Activated naive CD4-positive, alpha-beta T cell treated with anti-CD3 and anti-CD28 coated beads for 36 hours (primary cell): ENCODE measurements at places on chromosomes 3 and 15. TPM values are rescaled to one million over a fixed set of nuclear protein-coding genes. Genes with fewer than 3 reads are reported as not detected.

- DNase-seq, result no peak
Observed at GRCh38 chr3:46393554-46394434, 13.1 kb downstream of the CCR5AS start.

GRCh38 chr3:170967126-170967525 is 58.7 kb upstream of the EIF5A2 start:
- DNase-seq, result no peak

GRCh38 chr3:164450276-164450905 is 627.9 kb downstream of the SI start:
- DNase-seq, result no peak

GRCh38 chr15:76172782-76173181 is 113.0 kb downstream of the TMEM266 start:
- no peak for DNase-seq

DNA sequence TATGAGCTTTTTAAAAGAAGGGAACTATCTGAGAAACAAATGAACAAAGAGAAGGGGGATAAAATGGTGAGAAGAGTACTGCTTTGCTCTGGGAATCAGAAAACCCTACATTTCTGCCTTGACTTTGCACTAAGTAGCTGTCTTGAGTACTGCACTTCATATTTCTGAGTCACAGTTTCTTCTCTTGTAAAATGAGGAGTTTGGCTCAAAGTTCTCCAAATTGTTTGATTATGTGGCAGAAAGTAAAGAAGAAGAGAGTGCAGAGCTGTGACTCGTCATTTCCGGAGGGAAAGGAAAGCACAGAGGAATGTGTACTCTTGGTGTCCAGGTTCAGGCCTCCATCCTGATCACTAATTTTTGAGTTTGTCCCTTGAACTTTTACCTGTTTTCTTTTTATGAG is 54.7 kb downstream of the TP63 start:
- DNase-seq, result no peak

- DNase-seq, result no peak
Observed at GRCh38 chr3:18853269-18853668, 295.0 kb upstream of the KCNH8 start.

- no peak for DNase-seq
Observed at GRCh38 chr3:192022412-192022811, 561.4 kb downstream of the PYDC2 start.

DNA sequence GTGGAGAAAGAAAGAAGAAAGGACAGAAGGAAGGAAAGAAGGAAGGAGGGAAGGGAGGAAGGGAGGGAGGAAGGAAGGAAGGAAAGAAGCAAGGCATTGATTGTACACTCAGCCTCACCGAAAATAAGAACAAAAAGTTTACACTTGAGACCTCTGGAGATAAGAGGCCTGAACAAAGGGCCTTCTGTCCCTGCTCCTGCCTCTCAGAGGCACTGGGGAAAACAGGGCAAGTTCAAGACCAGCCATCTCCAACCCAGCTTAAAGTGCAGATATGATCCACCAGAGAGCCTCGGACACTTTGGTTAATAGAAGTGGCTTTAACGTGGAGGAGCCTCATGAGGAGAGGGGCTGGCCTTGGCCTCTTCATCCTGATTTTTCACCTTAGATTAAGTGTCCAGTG is 582.9 kb upstream of the PPP2R3A start:
- DNase-seq, result no peak

The ITIH4 gene
- total RNA-seq, result 1.6 TPM

The SETD5 gene
- total RNA-seq, result 133 TPM

The TMA7 gene
- total RNA-seq, result 319 TPM

The CD200 gene
- total RNA-seq, result 50.0 TPM

The GHSR gene
- not detected for total RNA-seq

The TLR9 gene
- 0.89 TPM for total RNA-seq

The HIGD2B gene
- 0.19 TPM for total RNA-seq
